ENCODE measurements at places on chromosomes 16 and 17. TPM values are rescaled to one million over a fixed set of nuclear protein-coding genes. Genes with fewer than 3 reads are reported as not detected.

WDR90 gene
- total RNA-seq, result 78.4 TPM

CD300A gene
- 3.1 TPM for total RNA-seq

TNFSF12 gene
- total RNA-seq, result 18.6 TPM

MGAT5B gene
- 0.46 TPM for total RNA-seq

GUCY2D gene
- total RNA-seq, result not detected

CACNG5 gene
- total RNA-seq, result not detected

LRRC46 gene
- 0.83 TPM for total RNA-seq

TMEM88 gene
- 5.5 TPM for total RNA-seq

YBX2 gene
- 0.26 TPM for total RNA-seq

WNK4 gene
- total RNA-seq, result 0.18 TPM

SDR42E2 gene
- total RNA-seq, result 0.11 TPM

RASL10B gene
- 0.80 TPM for total RNA-seq

ALDOC gene
- 12.8 TPM for total RNA-seq

CTRL gene
- 4.9 TPM for total RNA-seq

NPIPB6 gene
- not detected for total RNA-seq

CDRT15 gene
- not detected for total RNA-seq

CCDC154 gene
- total RNA-seq, result 2.8 TPM

ASB16 gene
- 0.11 TPM for total RNA-seq

PRSS33 gene
- 0.15 TPM for total RNA-seq

GRAP gene
- total RNA-seq, result 7.9 TPM

KREMEN2 gene
- total RNA-seq, result not detected

SOX8 gene
- 0.62 TPM for total RNA-seq

RNF166 gene
- total RNA-seq, result 56.2 TPM

SLC43A2 gene
- 10.2 TPM for total RNA-seq

NPIPB13 gene
- total RNA-seq, result 10.2 TPM

DRC3 gene
- total RNA-seq, result 0.60 TPM

GINS2 gene
- total RNA-seq, result 68.7 TPM

RGS9 gene
- total RNA-seq, result 1.4 TPM

ASGR1 gene
- 0.55 TPM for total RNA-seq

TAC4 gene
- not detected for total RNA-seq

KCNH6 gene
- not detected for total RNA-seq

MT1A gene
- not detected for total RNA-seq

CACNG3 gene
- total RNA-seq, result not detected

TMC7 gene
- total RNA-seq, result not detected

ANKRD40CL gene
- total RNA-seq, result not detected

TNFRSF17 gene
- total RNA-seq, result not detected

NPB gene
- total RNA-seq, result 0.62 TPM

PRSS22 gene
- total RNA-seq, result not detected

ESRP2 gene
- total RNA-seq, result 0.11 TPM

GPR142 gene
- not detected for total RNA-seq

CACNA1H gene
- 0.31 TPM for total RNA-seq

TBC1D3K gene
- not detected for total RNA-seq

SLC25A19 gene
- total RNA-seq, result 119 TPM

ALDH3A2 gene
- 26.3 TPM for total RNA-seq

ADAMTS18 gene
- total RNA-seq, result not detected

TBC1D3E gene
- not detected for total RNA-seq

UTS2R gene
- not detected for total RNA-seq

CMTM4 gene
- total RNA-seq, result 4.4 TPM
